ENCODE measurements at places on chromosomes 3 and 15.

DNA sequence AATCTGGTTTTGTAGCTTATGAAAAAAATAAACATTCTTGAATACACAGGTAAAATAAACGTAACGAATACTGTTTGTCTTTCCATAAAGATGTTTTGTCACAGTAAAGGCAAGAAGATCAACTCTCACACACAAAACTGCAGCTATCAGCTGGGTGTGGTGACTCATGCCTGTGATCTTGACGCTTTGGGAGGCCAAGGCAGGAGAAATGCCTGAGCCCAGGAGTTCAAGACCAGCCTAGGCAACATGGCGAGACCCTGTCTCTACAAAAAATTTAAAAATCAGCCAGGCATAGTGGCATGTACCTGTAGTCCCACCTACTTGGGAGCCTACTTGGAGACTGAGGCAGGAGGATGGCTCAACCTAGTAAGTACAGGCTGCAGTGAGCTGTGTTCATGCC, 39.6 kb downstream of the CBLB start:
- no peak for DNase-seq

DNA sequence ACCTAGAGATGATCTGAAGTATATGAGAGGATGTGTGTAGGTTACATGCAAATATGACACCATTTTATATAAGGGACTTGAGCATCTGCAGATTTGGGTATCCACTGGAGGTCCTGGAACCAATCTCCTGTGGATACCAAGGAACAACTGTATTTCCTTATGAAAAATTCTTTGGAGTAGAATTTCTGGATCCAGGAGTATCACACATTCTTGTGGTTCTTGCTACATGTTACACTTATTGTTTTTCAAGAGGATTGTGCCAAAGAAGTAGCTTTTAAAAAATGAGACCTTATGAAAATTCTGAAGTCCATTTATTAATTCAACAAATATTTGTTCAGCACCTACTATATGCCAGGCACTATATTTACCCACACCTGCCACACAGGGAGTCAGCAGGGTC, 15.7 kb upstream of the TBC1D23 start:
- DNase-seq = no peak

GRCh38 chr3:2468816-2469215, 370.1 kb downstream of the CNTN4 start:
- no peak for DNase-seq

GRCh38 chr15:40471808-40472150, 995 bp downstream of the CHST14 start:
- DNase-seq = no peak

- no peak for DNase-seq
Observed at GRCh38 chr3:38985581-38985980, 66.2 kb downstream of the SCN11A start.

DNA sequence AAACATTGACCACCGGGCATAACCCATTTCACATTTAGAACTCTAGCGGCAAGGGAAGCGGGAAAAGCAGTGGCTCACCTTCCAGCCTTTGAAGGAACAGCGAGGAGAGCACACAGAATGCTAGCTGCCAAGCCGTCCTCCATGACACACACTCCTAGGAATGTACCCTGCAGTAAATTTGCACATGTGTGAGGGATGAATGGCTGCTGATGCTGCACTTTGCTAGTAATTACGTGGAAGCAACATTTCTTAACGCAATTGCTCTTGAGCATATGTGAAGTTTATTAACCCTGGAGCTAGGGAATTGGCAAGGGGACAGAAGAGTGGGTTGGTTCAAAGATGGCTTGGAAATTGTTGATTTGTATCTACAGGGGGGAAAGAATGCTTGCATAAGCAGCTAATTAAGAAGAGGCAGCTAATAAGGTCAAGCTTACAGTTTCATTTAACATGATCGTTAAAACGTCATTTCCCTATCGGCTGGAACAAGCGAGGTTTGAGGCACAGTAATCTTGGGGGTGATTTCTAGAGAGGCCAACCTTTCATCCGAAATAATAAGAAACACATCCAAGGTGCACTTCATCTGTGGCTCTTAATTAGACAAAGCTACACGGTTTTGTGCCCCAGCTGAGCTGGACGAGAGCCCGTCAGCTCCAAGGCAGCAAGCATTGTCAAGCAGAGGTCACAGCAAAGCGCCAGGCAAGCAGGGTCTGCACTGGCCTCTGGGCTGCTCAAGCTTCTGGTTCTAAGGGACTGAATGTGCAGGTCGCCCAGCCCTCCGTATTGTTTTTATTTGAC, 123.4 kb downstream of the CHSY1 start:
- no peak for DNase-seq

DNA sequence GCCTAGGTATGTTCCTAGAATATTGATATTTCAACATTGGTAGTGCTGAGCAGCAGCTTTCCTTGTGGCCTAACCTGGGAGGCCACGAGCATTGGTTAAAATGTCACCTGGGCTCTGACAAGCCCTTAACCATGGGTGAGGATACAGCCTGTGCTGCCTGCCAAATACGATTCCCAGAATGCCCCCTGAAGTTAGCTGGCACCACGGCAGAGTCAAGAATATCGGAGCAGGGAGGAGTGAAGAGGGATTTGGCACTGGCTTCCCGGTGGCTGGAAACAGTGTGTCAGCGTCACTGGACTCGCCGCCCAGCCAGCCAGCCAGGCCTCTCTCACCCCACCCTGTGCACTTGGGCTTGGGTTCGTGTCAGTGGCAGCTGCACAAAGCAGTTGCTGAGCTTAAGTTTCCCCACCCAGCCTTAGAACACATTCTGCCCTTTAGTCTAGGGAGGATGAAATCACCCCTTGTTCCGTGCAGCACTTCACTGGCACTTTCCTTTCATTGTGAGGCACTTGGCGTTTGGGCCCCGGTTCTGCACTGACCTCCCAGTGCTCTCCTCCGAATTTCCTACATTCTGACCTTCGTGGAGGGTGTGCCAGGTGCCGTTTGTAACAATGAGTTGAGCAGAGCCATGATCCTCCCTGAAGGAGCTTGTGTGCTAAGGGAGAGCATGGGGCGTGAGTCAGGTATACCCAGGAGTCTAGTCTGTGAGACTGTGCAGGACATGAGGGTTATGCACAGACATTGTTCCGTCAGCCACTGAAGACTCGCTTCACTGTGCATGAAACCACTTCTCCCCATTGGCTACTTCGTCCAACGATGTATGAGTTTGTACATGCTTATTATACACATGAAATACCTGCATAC, 152.8 kb upstream of the BHLHE40 start:
- no peak for DNase-seq

- DNase-seq = no peak
Observed at GRCh38 chr15:73298522-73299245, 70.1 kb downstream of the HCN4 start.

DNA sequence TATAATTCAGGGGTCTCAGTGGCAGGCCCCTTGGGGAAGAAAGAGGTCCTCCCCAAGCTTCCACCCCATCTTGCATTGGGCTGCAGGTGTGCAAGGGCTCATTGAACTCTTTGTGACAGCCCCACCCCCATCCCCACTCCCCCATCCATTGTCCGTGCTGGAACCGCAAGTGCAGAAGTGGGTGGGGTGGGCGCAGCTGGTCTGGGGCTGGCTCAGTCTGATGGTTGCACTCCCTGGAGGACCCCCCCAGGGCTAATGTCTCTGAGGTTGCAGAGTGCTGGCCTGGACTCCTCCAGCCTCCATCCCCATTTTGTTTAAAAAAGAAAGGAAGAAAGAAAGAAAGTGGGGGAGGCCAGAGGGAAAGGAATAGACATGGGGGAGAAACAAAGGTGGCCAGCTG, 42.3 kb upstream of the ARL8B start:
- no peak for DNase-seq

- no peak for DNase-seq
Observed at GRCh38 chr3:7436542-7436941, 575.6 kb downstream of the GRM7 start.

- no peak for DNase-seq
Observed at GRCh38 chr3:40118091-40118490, 191.4 kb upstream of the EIF1B start.

GRCh38 chr3:9314796-9315195, 48.1 kb upstream of the THUMPD3 start:
- DNase-seq = no peak

DNA sequence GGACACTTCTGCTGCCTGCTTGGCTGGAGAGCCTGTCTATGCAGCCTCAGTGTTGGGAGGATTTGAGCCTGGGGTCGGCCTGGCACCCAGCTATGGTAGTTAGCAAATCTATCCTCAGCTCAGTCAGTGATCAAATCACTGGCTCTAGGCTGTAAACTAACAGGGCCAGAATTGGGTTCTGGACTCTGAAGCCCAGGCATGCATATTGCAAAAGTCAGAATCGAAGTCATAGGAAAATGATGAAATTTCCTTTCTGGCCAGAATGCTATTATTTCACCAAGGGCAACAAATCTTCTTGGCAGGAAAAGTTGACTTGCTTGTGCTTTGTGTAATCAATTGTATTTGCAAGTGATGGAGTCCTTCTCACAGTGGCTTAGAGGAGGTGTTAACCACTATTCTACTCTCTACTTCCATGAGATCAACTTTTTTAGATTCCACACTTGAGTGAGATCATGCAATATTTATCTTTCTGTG, 482.6 kb upstream of the TPRG1 start:
- no peak for DNase-seq

- DNase-seq = no peak
Observed at GRCh38 chr15:81103857-81104256, 30.2 kb upstream of the CFAP161 start.

- DNase-seq = no peak
Observed at GRCh38 chr3:10472877-10473440, 32.4 kb downstream of the ATP2B2 start.

- DNase-seq = no peak
Observed at GRCh38 chr3:153628591-153628990, 466.6 kb downstream of the RAP2B start.

GRCh38 chr3:82329300-82329699, 567.9 kb upstream of the GBE1 start:
- peak; percentile 3 for DNase-seq

DNA sequence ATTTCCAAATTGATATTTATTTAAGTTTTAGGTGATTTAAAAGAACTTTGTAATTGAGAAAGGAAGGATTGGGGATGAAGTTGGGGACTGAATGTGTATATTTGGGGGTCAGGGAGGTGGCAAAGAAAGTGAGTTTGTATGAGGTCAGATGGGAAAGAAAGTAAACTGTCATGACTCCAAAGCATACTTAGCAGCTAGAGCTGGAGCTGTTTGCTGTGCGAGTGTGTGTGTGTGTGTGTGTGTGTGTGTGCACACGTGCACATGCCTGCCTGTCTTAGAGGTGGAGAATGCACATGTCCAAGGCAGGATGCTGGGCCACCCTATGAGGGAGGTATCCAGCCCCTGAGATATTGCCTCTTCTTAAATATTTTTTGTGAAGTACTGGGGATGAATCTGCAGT, 21.0 kb downstream of the BOC start:
- DNase-seq = no peak

DNA sequence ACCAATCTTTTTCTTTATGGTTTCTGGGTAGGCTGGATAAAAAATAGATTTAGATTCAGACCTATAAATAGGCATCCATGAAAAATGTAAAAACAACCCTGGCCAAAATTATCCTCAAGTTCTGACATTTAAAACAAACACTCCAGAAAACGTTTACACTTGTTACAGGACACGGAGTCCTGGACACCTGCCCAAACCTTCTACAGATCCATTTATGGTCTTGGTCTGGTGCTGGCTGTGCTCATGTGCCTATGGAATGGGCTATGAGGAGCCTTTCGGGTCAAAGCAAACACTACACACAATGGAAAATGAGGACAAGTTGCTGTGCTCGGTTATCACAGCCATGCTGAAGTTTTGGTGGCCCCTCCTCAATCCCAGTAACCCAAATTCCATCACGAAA, 108.1 kb downstream of the PDZRN3 start:
- DNase-seq = no peak

GRCh38 chr3:187914231-187914630, 169.0 kb upstream of the BCL6 start:
- no peak for DNase-seq

- peak; percentile 33 for DNase-seq
Observed at GRCh38 chr15:93088981-93089726, at the start of gene RGMA. Gene RGMA (minus strand): TSS chr15:93089211. CDS start chr15:93088932, 279 bp downstream.

- no peak for DNase-seq
Observed at GRCh38 chr15:88874684-88875083, 20.7 kb downstream of the HAPLN3 start.

DNA sequence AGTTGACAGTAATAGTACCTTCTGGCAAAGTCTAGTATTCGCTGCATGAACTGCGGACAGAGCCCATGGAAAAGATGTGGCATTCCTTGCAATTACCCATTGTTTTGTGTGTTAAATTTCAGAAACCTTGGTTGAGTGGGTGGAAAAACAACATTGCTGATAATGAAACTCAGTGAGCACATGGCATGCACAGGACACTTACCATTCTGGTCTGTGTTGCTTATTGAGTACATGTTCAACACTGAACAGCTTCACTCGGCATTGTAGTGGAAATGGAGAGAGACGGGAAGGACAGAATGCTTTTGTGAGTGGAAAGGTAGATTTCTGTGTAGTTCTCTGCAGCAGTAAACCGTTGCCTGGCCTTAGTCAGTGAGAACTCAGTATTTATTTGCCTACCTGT, 165.3 kb downstream of the FNDC3B start:
- no peak for DNase-seq

DNA sequence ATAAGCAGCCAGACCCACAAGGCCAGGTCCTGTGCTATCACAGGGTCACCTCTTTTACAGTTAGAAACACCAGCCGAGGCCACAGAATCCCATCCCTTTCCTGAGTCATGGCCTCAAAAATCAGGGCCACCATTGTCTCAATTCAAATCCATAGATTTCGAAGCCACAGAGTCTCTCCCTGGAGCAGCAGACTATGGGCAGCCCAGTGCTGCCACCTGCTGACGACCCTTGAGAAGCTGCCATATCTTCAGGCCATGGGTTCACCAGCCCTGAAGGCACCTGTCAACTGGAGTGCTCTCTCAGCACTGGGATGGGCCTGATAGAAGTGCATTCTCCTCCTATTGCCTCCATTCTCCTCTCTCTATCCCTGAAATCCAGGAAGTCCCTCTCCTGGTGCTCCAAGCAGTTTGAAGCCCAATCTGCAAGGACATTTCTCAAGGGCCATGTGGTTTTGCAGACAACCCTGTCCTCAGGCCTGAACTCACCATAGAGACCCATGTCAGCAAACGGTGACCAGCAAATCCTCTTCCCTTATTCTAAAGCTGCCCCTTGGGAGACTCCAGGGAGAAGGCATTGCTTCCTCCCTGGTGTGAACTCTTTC, 39.6 kb downstream of the TGM4 start:
- peak; percentile 75 for DNase-seq

DNA sequence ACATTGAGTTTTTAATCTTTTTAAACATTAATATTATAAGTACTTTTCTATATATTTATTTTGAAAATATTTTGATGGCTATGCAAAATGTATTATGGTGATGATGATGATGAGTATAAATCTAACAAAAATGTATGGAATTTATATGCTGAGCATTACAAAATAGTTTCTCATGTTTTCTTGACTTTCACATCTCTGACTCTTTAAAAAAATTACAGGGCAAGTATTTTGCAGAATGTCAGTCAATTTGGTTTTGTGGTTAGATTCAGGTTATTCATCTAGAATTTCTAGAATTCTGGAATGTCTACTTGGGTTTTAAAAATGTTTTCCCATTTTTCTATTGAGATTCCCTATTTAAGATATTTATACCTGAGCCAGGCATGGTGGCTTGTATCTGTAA, 41.7 kb upstream of the ANP32A start:
- no peak for DNase-seq
